ENCODE measurements at places on chromosomes 7 and 10.
A peak's percentile ranks its signal among the peaks of the same experiment; 100 is the strongest.

GRCh38 chr7:157423348-157423747 lies 86.5 kb downstream of the DNAJB6 start:
- DNase-seq = no peak

DNA sequence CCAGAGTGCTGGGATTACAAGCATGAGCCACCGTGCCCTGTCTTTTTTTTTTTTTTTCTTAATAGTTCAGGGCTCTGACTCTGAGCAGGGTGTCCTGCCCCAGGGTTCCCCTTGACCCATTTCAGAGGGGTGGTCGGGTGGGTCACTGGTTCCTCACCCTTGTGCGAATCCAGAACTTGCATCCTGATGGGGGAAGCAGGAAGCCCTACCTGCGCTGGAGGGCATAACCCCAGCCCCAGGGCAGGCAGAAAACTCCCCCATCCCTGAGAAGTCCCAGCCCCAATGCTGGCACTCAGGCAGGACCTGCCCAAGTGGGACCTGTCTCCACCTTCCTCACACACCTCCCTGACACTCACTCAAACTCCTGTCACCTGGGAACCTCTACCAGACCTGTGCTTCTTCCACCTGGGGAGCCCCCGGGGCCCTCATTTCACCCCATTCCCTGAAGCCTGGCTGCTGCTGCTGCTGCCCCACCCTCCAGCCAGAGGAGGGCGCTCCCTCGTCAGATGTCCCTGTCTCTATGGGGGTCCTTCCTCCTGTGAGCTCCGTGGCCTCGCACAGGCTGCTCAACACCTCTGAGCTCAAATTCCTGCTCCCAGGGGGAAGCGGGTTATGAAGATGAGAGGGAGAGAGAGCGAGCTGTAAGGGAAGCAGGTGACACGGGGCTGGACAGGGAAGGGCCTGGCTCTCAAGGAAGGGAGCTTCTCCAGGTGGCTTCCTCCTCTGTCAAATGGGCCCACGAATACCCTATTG lies 15.1 kb upstream of the ZNF273 start:
- DNase-seq = no peak

DNA sequence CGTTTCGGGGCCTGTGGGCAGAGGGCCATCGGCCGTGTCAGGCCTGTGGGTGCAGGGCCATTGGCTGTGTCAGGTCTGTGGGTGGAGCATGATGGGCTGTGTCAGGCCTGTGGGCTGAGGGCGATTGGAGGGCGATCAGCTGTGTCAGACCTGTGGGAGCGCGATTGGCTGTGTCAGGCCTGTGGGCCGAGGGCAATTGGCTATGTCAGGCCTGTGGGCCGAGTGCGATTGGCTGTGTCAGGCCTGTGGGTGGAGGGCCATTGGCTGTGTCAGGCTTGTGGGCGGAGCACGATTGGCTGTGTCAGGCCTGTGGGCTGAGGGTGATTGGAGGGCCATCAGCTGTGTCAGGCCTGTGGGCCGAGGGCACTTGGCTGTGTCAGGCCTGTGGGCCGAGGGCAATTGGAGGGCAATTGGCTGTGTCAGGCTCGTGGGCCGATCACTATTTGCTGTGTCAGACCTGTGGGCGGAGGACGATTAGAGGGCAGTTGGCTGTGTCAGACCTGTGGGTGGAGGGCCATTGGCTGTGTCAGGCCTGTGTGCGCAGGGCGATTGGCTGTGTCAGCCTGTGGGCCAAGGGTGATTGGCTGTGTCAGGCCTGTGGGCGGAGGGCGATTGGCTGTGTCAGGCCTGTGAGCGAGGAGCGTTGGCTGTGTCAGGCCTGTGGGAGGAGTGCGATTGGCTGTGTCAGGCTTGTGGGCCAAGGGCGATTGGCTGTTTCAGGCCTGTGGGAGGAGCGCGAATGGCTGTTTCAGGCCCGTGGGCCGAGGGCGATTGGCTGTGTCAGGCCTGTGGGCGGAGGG lies 54.1 kb downstream of the DYNC2I1 start:
- no peak for DNase-seq

GRCh38 chr10:113945075-113945686 lies 90.7 kb downstream of the NHLRC2 start:
- peak; percentile 33 for DNase-seq

DNA sequence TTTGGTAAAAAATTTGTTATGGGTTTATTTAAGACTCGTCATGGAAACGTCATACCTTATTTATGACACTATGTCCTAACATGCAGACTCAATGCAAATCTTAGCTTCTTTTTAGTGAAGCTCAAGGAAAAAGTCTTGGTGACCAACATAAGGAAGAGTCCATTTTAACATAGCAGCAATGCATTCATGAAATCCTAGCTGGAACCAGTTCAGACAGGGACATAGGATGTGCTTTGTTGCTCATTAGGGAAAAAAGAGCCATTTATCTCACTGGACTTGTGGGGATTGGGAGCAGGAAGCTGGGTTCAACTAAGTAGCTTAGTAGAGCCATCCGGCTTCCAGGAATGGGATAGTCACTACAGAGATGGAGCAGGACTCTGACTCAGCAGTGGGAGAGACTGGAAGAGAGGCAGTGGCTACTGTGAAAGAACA lies 100.7 kb upstream of the DKK1 start:
- peak; percentile 10 for DNase-seq

- DNase-seq = no peak
Observed at GRCh38 chr7:54888067-54888733, 129.2 kb upstream of the SEC61G start.

DNA sequence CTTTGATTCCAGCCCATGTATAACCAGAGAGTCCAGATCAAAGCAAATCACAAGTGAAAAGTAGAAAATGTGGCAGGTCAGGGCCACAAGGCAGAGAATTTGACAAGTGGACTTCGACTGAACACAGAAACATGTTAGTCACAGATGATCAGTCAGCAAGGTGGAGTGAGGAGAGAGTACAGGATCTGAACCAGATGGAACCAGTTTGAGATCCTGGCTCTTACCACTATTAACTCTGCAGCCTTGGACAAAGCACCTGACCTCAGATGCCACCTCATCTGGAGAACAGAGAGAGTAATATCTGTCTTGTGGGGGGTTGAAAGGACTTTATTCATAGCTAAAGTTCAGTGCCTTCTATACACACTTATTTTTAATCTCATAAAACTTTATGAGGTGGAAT lies 4.4 kb downstream of the MRLN start:
- peak; percentile 7 for DNase-seq

GRCh38 chr7:135964274-135964673 lies 12.9 kb downstream of the MTPN start:
- no peak for DNase-seq

GRCh38 chr7:94247970-94248369 lies 146.7 kb upstream of the COL1A2 start:
- no peak for DNase-seq

DNA sequence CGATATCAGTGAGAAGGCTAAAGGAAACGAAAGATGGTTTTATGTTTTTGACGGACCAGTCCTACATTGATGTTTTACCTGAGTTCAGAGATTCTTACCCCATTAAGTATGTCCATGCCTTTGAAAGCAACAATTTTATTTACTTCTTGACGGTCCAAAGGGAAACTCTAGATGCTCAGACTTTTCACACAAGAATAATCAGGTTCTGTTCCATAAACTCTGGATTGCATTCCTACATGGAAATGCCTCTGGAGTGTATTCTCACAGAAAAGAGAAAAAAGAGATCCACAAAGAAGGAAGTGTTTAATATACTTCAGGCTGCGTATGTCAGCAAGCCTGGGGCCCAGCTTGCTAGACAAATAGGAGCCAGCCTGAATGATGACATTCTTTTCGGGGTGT lies 27.7 kb downstream of the MET start:
- no peak for DNase-seq

GRCh38 chr7:132381742-132382472 lies 194.4 kb downstream of the PLXNA4 start:
- no peak for DNase-seq

DNA sequence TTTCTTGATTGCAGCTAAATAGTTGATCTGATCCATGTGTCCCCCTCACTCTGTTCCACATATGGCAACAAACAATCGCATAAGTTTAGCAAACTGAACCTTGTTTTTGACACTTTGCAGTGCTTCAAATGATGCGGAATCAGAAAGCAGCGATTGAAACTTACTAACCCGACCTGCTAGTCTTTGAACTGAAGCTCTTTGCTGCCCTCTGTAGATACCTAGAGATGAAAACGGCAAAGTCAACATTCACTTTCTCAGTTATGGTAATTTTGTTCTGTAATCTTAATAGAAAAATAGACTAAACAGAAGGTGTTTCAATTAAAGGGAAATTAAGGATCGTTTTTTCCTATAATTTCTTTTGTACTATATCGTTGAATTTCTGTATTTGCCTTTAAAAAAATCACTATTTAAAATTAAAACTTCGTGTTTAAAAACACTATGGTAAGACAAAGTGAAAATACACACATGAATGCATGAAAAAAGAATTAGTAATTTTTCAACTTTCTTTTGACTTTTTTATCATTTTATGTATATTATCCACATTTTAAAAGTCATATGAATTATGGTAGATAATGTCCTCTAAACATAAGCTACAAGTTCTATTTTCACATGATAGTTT lies 276.5 kb downstream of the MAGI2 start:
- DNase-seq = peak; percentile 49

- DNase-seq = no peak
Observed at GRCh38 chr7:114375907-114376306, 38.7 kb upstream of the FOXP2 start.

DNA sequence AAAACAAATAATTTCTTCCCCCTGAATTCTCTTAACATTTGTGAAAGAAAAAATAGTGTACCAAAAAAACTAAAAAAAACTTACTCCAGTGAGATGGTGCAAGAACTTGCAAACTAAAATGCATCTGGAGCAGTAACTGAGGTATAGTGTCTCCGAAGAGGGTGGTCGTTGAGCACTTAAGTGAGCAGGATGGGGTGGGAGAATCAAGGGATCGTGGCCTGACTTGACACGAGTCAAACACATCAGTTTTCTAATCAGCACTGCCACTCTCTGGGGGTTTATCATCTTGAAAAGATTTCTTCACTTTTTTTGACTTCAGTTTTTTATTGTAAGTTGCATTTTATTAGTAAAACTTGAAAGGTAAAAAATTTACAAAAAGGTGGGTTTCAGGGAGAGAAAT lies 2.5 kb downstream of the ZNF273 start:
- no peak for DNase-seq

DNA sequence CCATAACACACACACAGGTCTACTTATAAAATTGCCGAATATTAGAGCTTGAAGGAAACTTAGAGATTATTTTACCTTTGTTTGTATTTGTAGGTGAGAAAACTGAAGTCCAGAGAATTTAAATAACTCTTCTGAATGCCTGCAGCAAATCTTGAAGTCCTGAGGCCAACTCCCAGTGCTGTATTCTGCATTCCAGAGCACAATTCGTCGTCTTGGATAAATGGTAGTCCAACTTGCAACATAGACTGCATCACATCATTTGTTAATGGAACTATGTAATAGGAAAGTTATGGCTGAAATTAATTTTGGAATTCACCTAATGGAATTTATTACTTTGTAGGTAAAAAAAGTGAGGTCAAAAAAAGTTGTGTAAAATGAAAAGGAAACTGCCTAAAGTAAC lies 37.3 kb upstream of the SEMA3D start:
- DNase-seq = no peak

GRCh38 chr7:42699380-42700178 lies 212.3 kb downstream of the C7orf25 start:
- no peak for DNase-seq

- no peak for DNase-seq
Observed at GRCh38 chr10:29420744-29421143, 131.9 kb downstream of the LYZL1 start.

DNA sequence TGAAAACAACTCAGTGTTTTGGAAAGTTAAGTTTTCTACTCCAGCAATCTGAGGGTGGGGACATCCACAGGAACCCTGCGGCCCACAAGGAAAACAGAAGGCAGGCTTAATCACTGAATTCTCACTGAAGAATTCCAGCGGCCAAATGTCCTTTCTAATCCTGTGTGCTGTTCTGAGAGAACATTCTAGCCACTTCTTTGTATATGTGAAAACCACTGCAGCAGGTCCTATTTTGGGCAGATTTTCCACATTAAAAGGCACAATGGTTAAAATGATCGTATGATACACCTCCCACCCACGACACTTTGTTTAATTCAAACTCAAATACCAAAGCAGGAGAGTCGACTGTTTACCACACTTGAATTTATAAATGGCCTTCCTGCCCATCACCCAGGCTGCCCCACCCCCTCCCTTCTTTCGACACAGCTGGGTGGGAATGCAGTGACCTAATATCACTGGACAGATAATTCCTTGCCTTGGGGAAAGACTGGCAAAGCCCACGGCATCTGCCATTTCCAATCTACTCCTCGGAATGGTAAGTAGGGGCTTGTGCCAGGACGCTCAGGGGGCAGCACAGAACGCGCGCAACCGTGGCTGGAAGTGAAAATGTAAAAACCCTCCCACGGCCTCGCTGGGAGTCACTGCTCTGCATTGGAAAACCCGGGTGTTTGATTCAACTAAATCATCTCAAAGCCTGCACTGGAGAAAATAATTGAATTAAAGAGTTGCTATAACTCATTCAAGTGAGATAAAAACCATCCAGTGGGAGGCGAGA lies 67.0 kb downstream of the CTBP2 start:
- peak; percentile 32 for DNase-seq

DNA sequence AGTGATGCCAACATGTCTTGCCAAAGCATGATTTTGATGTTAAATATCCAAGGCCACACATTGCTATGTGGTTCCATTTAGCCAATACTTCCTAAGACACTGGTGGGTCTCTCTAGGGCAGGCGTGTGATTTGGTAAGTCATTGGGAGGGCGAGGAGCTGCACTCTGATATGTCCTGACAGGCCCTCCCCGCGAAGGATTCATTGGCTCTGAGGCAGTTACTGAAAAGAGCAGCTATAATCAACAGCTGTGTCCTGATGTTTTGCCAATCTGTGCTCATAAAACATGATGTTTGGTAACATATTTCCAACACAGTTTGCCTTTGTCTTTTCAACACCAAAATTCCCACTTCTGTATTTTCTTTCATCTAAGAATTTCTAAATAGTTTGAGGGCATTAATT lies 646.7 kb downstream of the PARD3 start:
- DNase-seq = no peak

DNA sequence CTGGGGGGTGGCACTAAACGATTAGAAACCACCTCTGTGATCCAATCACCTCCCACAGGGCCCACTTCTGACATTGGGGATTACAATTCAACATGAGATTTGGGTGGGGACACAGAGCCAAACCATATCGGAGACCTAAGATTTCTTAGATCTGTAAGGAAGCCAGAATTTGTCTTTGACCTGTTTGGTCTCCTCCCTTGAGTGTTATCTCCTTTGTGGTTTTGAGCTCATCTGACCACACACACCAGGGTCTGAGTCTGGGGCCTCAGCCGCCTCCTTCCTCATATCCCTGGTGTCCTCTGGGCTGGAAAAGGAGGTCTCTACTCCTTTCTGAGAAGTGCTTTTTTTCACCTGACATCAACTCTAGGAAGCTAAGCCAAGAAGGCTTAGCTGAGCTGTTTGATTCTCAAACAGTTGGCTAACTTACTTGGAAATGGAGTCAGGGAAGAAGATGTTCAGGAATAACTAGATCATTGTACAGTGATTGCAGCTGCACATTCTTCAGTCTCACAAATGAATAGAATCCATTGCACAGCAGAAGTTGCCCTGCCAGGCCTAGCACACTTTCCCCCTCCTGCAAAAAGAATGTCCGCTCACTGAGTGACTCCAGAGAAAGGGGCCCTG lies 167.4 kb downstream of the ARHGAP21 start:
- DNase-seq = no peak

All from MCF 10A (cell line).